ENCODE measurements at places on chromosomes 2 and 18.

DNA sequence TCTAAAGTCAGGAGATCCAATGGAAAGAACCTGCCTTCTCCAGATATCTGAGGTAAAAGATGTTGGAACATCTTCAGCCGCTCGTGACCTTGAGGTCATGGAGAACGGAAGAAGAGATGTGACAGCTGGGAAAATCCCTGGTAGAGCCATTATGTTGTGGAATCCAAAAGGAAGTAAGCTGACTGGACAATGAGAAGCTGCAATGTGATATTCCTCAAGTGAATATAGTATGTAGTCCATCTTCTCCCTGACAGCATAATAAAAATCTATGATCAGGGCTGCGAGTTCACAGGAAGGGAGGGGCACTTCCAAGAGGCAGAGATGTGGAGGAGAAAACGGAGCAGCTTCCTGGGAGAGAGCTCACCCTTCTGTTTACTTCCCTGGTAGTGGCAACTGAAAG is 201.0 kb upstream of the SP5 start:
- DNase-seq, result no peak

- DNase-seq, result no peak
Observed at GRCh38 chr18:3193331-3193730, 26.4 kb downstream of the MYOM1 start.

DNA sequence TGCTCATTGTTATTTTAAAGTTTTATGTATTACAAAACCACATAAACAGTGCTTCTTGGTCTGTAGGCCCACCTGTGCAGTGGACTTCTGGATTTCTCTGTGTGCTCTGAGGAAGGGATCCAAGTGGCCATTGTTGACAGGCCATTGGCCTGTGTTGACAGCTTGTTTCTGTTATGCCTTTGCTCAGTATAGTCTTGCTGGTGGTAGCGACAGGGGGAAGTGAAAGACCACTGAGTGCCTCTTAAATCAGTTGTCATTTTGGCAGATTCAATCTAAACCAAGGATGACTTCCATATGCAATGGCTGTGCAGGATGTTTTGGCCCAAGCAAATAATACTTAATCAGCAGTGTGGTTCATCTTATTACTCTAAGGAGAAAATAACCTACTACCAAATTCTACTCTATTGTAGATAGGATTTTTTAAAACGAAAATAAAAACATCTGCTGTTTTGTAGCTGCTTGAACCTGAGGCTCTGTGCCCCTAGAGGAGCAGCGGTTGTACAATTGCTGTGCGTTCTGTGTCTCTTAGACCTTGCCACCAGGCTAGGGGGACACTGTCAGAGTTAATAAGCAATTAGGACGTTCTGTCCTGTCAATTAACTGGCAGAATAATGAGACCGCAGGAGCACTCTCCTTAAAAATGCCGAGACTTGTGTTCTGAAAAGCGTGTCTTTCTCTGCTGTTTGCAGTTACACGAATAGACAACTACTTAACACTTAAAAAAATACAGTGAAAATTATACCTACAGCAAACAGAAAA is 108.2 kb downstream of the RHBDD1 start:
- no peak for DNase-seq

DNA sequence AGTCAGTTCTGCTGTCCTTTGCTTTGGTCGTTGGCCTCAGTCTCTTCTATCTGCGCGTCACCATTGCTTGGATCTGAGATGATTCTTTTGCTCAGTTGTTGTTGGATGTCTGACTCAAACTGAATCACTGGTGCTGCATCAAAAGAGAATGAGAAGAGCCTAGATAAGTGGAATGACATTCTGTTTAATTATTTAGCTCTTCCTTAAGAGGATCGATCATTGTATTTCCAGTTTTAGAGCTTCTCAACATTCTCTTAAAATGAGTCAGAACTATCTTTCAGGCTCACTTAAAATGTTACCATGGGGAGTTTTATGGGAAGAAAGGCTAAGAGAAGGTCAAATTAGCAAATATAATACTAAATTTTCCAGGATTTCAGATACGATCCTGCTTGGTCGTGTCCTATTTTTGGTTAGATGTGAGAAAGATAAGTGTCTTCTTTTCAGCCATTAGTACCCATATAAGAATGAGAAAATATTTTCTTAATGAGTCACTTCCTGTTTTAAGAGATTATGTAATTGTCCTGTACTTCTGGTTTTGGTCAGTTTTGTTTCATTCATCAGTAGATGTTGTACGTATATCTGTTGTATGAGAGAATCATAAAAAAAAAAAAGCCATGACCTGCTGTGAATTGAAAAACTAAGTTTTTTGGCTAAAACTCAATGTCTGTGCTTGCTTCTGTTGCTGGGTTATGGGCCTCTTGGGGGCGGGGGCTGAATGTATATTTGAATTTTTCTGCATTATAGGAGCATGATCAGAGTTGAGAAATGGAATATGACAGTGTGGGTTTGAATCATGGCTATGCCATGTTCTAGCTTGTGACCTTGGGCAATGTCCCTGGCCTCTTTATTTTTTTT is 31.6 kb upstream of the CASP10 start:
- DNase-seq, result no peak

GRCh38 chr18:56096861-56097260 is 508.9 kb upstream of the TCF4 start:
- no peak for DNase-seq

DNA sequence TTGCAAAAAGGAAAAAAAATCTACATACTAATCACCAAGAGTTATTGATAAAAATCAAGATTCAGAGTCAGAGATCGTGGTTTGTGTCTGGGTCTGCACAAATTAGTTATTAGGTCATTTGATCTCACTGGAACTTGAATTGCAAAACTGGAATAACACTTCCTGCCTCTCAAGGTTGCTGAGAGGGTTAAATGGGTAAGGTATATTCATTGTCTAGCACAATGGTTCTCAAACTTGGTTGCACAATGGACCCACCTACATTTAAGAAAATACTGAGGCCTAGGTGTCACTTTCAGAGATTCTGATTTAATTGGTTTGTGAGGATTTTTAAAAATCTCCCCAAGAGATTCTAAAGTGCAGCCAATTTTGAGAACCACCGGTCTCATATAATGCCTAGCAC is 84.8 kb downstream of the COBLL1 start:
- no peak for DNase-seq
